ENCODE measurements at places on chromosomes 1 and 21.

DNA sequence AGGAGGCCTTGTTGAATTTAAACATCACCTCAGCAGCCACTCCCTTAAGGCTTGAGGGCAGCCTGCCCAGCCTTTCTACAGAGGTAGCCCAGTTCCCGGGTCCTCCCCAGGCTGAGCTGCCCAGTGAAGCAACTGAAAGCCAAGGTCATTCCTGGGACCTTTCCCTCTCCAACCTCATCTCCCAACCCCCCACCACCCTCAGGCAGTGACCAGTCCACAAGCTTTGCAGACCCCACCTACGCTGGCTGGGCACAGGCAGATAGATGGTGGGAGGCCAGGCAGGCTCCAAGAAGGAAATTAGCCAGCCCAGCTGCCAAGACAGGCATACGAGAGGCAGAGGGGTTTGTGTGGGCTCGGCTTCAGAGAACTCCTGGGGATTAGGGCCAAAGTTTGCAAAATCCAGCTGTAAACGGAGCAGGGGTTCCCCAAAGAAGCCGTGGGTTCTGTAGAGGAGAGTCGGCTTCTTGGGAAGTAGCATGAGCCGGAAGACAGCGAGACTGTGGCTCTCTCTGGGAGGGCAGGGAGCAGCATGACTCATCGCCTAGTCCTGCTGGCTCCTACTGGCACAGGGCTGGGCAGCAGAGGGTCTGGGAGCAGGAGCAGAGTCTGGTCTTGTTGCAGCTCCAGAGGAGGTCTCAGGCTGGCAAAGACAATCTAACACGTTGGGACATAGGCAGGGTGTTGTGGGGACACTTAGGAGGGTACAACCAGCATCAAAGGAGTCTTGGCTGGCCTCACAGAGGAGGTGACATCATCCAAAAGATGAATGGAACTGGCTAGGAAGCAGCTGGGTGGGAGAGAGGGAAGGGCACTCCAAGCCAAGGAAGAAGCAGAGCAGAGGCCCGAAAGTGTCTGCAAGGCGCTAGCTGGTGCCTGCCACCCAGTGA lies 2.8 kb upstream of the ZC3H12A start:
- DNase-seq: no peak

DNA sequence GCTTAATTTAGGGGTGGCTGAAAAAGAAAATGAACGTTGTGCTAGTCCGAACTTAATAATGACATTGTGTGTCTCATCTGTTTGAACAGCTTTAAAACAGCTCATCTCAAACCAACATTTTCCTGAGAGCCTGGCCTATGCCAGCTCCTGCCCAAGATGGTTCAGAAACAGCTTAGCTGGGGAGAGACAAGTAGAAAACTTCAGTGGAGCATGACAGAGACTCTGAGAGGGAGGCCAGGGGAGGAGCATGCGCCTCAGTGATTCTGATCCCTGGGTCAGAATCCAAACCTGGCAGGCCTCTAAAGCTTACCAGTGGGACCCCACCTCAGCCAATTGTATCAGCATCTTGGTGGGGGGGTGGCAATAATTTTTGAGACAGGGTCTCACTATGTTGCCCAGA lies 99.3 kb downstream of the TAS1R2 start:
- DNase-seq: no peak

GRCh38 chr1:192609110-192610079 lies 26.6 kb upstream of the RGS13 start:
- DNase-seq: peak; percentile 40

GRCh38 chr1:74683656-74684055 lies 10.1 kb upstream of the ERICH3 start:
- DNase-seq: no peak

- DNase-seq: no peak
Measured at GRCh38 chr1:7383671-7384520, 387.2 kb upstream of the VAMP3 start.

- DNase-seq: no peak
Measured at GRCh38 chr21:45001134-45002095, 61.6 kb downstream of the SLX9 start.

GRCh38 chr1:29094954-29095353 lies 28.7 kb downstream of the TMEM200B start:
- no peak for DNase-seq

- no peak for DNase-seq
Measured at GRCh38 chr21:42561762-42562650, 48.4 kb downstream of the SLC37A1 start.

- DNase-seq: no peak
Measured at GRCh38 chr1:48859456-48859855, 82.8 kb upstream of the BEND5 start.

- DNase-seq: no peak
Measured at GRCh38 chr1:19122668-19123067, 87.4 kb downstream of the UBR4 start.

- no peak for DNase-seq
Measured at GRCh38 chr1:43466403-43466802, 12.7 kb upstream of the HYI start.

DNA sequence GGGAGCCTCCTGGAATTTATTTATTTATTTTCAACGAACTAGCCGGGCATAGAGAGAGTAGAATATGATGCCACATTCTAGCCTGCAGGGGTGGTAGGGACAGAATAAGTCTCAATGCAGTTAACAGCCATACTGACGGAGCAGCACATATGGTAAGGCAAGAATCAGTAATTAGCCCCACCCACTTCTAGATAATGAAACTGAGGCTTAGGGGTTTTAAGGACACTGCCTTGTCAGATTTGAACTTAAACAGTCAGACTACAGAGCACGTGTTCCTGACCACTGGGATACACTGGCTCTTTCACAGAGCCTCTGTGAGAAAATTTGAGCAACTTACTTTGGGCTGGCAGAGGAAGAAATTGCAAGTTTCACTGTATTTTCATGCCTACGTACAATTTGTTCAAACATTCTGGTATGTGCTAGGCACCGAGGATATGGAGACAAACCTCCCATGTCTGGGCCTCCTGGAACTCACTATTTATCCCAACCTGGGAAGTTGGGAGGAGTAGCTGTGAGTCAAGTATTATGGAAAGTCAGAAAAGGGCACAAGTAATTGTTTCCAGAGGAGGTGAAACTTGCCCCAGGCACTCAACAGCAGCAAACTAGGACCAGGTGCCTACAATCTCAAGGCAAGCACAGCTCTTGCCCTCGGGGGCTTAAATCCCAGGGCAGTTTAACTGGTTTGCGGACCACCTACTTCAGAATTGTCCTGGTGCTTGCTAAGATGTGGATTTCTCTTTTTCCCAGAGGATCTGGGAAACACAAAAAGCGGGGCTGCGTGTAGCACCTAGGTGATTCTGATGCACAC lies 1.6 kb upstream of the CLIC4 start:
- no peak for DNase-seq

GRCh38 chr1:230705289-230706019 lies 8.5 kb downstream of the AGT start:
- DNase-seq: no peak

DNA sequence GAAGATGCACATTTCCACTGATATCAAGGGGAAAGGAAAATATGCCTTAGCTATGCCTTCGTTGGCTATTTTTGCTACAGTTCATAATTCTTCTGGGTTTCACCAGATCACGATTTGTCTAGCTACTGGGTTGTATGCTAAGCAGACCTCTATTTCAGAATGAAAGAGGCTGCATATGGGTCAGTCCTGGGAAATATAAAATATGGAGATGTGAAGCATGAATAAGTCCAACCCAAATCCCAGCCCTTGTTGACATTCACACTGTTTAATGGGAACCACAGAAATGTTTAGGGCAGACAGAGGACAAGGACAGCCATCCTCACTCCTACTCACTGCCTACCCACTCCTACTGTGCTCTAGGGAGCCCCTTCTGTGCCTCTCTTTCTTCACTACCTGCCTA lies 343.2 kb upstream of the CAMK1G start:
- no peak for DNase-seq

DNA sequence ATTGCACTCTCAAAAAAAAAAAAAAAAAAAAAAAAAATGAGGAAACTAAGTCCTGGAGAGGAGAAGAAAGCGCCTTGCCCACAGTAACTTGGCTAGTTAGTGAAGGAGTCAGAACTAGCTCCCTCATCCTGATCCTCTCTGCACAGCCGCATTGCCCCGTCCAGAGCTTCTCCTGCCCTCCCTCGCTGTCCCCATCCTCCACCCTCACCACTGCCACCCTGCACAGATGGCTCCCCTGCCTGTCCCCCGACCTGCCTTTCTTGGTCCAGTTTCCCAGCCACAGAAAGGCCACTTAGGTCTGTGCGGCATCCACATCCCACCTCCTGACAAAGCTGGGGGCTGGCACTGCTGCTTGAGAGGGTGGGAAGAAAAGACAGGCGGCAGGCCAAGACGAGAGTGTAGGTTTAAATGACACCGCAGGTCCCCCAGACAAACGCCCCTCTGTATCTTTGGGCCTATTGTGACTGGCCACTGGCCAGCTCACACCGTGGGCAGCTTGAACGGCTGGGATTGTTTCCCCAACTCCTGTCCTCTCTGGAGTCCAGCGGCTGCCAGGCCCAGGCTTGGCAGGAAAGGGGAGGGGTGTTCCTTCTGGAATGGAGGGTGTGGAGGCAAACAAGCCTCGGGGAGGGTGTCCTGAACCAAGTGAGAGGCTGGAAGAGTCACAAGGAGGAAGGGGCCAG lies 20.2 kb downstream of the NCMAP start:
- no peak for DNase-seq

DNA sequence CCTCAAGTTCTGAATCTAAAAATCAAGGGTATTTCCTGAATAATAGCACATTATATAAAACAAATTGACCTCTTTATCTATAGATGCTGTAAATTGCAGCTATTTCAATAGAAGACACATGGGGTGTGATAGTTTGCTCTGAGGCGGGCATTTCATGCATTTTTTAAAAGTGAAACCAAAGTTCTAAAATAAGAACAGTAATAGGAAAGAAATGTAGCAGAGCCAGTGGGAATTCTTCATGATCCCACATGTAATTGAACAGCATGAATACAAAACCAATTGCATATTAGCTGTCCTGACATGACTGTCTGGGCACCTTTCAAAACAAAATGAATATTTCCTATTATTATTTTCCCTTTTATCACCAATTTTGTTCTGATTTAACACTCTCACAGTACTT lies 85.0 kb downstream of the RGS21 start:
- DNase-seq: no peak

GRCh38 chr1:186421446-186421845 lies 39.5 kb downstream of the PDC start:
- DNase-seq: no peak

GRCh38 chr21:29208682-29209059 lies 78.2 kb downstream of the MAP3K7CL start:
- no peak for DNase-seq

DNA sequence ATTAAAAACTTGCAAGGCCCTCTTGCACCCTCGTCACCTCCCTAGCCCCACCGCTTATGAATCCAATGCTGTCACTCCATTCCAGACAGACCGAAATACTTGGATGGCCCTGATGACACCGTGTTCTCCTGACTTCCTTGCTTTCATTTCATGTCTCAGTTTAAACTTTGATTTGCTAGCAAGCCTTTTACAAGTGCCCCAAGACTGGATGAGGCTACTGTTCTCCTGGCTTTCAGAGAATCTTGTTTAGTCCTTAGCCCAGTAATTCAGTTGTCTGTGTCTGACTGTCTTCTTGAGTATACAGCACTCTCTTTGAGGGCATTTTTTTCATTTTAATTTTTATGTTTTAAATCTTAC lies 824 bp upstream of the IFI44L start:
- no peak for DNase-seq

GRCh38 chr1:160244209-160244608 lies 18.1 kb downstream of the DCAF8 start:
- DNase-seq: no peak

DNA sequence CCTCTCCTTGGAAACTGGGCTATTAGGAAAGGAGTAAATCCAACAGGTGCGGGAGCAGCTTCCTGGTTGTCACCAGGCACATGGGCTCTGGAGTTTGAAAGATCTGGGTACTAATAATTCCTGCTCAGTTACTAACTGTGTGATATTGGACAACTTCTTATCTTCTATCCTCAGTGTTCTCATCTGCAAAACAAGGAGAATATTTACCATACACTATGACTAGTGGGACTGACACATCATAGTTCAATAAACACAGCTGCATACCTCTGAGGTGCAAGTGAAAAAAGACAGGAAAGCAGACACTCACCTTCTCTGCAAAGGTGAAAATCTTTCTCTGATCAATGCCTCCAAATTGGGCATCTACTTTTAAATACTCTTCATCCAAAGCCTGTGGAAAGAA lies 19.7 kb downstream of the YARS1 start:
- DNase-seq: no peak
